ENCODE measurements at places on chromosomes 6 and 20.

GRCh38 chr6:138722425-138723371 lies 50.9 kb upstream of the CCDC28A start:
- DNase-seq, result no peak

DNA sequence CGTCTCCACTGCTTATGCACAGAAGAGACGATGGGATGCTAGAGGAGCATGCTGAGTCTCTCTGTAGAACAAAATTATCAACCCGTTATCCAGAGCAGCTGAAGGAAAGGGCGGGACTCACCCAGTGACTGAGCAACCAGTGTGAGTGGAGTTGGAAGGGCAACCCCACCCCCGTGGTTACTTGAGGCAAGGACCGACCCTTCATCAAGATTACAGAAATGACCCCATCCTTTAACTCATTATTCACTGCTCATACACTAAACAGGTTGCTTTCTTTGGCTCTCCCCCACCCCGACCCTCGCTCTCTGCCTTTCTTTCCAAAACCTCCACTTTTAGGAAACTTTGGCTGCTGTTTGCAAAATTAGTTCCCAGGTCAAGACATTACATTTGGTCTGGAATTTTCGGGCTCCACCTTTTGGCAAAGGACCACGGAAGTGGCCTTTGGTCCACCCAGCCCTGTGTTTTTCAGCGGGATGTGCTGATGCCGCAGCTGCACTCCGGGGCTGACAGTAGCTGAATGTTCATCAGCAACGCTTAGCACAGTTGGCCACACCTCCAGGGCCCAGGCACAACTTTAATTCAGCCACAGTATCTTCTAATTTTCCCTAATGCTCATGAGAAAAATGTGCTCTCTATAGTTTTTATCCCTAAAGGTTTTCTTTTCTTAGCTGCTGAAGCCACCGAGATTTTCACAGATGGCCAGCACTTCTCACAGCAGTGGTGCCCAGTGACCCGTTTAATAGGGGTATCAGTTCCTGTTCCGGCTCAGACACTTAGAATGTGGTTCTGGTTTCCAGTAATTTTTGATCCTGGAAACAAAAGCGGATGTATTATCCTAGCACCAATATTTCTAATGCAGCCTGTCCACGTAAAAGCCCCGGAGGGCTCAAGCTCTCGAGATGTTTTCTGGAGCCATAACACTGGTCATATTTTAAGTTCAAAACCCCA lies 103.6 kb upstream of the NXT1 start:
- DNase-seq, result no peak

- DNase-seq, result no peak
Measured at GRCh38 chr20:1341561-1342265, 12.8 kb upstream of the SDCBP2 start.

GRCh38 chr20:22815603-22816315 lies 219.4 kb upstream of the SSTR4 start:
- no peak for DNase-seq

GRCh38 chr6:4463236-4463635 lies 313.0 kb upstream of the CDYL start:
- no peak for DNase-seq

- DNase-seq, result peak; percentile 10
Measured at GRCh38 chr6:16286151-16286522, 47.8 kb downstream of the GMPR start.

DNA sequence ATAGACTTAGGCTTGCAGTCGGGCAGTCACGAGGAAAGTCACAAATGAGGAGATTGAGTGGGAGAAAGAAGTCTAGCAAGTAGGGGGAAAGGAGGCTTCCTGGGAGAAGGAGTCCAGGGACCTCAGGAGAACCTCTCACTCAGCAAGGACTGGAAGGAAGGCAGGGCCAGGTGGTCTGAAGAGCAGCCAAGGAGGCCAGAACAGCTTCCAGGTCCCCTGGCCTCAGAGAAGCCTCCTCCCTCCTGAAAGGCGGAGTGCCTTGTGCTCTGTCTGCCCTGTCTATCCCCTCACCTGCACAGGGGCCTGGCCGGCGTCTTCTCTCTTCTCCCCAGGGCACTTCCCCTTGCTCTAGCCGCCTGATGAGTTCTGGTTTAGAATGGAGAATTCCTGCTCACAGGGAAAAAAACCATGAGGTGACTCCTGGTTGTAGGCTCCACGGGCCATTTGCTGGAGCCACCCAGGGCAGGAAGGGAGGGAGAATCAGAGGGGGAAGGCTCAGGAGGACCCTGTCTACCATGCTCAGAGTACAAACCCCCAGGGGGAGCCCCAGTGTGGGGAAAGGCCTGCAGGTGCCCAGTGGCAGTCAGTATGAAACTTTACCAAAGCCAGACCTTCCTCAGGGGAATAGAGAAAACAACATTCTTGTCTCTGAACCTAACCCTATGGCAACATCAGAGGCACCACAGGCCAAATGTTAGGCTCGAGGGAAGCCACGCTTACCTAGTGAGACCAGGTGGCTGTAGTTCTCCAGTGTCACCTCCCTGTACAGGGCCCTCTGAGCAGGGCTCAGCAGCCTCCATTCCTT lies 11.2 kb downstream of the ZNF337 start:
- no peak for DNase-seq

- DNase-seq, result no peak
Measured at GRCh38 chr6:170051229-170052172, 239.4 kb downstream of the DLL1 start.

DNA sequence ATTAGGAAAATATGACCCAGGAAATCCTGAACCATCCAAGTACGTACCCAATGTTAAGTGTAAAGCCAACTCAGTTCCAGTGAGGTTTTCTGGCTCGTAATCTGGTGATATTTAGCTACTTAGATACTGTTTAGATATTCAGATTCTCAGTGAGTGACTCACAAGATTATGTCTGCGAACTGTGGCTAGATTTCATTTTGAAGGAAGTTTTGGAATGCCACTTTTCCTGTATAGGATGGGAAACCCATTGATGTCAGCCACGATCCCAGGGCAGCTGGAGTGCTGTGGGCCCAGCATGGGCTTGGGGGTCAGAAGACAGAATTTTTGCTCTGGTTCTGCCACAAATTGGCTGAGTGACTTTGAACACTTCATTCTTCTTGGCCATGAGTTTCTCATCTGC lies 76.3 kb downstream of the TMEM170B start:
- no peak for DNase-seq

DNA sequence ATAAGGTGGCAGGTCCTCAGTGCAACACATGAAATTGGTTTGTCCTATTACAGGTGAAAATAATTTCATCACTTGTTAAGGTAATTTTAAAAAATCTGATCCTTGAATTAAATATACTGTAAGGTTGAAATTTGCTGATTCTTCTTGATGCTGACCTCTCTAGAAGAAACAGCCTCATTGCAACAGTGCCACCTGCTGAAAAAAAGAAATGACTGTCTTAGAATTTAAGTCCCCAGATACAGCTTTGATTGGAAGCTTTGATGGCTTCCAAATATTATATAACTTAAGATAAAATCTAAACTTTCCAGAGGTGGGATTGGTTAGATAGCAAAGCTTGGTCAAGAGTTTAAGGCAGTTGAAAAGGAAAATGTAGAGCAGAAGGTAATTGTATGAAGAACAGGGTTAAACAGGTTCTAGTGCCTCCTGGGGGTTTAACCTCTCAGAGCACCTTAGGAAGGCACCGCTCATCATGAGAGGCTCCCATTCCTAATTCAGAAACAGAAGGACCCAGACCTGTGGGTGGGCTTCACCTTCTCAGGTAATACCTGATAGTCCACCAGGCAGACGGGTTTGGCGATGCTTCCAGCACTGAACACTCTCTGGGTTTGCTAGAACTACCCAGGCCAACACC lies 401.0 kb downstream of the PAX1 start:
- no peak for DNase-seq

DNA sequence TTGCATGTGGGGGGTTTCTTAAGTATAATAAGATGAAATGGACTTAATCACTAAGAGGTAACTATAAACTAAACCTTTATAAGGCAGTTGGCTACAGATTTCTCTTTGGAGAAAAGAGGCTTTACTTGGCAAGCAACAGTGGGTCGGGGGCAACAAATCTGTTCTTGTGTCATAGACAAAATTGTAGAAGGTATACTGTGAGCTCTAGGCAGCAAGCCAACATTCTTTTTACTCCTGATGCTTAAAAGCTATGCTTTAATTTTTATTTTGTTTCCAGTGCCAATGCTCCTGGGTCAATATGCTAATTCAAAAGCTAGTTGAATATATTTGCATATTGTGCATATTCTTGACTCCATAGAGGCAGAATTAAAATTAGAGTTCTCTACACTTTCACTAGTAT lies 495.4 kb downstream of the BTBD3 start:
- no peak for DNase-seq

- DNase-seq, result no peak
Measured at GRCh38 chr6:82761674-82762345, 303.8 kb downstream of the UBE3D start.

DNA sequence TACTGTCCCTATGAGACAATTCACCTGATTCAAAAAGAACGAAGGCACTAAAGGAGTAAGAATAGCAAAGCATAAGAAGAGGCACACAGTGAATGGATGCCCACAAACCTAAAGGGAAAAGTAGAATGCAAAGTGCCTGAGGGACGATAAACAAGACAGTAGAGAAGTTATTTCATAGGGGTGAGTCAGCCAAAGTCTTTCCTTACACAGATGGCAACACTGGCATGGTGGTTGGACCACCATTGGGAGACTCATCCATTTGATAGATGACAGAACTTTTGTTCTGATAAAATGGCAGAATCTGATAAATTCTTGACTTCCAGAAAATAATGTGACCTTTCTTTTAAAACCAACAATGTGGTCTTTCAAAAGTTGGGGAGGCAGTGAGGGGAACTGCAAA lies 148.1 kb upstream of the HDAC2 start:
- DNase-seq, result no peak

GRCh38 chr20:36498386-36499179 lies 42.7 kb upstream of the MYL9 start:
- DNase-seq, result no peak

DNA sequence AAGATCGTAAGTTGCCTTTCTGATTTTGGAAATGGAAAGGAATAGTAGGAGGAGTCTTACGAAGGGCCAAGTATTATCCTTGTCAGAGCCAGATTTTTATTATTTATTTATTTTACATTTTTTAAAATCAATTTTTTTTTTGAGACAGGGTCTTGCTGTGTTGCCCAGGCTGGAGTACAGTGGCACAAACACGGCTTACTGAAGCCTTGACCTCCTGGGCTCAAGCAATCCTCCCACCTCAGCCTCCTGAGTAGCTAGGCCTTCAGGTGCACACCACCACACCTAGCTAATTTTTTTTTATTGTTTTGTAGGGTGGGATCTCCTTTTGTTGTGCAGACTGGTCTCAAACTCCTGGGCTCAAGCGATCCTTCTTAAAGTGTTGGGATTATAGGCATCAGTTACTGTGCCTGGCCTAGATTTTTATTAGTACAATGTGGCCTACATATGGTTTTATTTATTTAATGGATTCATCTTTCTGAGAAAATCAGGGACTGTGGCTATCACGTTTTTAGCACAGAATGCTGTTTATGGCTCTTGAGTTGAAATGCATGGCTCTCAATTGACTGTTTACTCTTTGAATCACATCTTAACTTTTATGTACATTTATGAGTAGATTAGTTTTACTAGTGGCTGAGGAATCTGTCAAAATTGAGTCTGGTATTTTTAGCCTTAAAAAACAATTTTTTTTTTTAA lies 16.7 kb downstream of the CDC5L start:
- no peak for DNase-seq

DNA sequence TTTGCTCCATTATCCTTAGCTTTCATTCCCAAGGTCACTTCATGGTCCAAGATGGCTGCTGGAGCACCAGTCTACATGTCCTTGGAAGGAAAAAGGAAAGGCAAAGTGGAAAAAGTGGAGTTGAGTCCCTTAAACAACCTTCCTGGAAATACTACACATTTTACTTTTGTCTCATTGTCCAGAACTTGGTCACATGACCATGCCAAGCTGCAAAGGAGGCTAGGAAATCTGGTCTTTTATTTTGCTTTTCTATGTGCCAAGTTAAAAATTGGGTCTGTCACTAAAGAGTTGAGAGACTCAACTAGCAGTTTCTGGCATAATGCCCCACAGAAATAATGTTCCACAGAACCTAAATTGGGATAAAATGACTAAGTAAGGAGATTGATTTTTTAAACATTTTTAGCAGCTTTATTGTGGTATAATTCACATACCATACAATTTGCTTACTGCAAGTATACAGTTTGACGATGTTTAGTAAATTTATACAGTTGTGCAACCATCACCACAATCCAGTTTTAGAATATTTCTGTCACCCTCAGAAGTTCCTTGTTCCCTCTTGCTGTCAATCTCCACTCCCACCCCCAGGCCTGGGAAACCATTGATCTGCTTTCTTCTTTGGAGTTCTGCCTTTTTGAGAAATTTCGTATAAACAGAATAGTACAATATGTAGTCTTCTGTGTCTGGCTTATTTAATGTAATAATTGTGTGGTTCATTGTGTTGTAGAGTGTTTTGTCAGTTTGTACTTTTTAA lies 5.6 kb upstream of the CHD6 start:
- DNase-seq, result no peak

- no peak for DNase-seq
Measured at GRCh38 chr6:25192590-25193459, 86.3 kb upstream of the CARMIL1 start.

- no peak for DNase-seq
Measured at GRCh38 chr6:147449405-147450161, 58.9 kb upstream of the SAMD5 start.

DNA sequence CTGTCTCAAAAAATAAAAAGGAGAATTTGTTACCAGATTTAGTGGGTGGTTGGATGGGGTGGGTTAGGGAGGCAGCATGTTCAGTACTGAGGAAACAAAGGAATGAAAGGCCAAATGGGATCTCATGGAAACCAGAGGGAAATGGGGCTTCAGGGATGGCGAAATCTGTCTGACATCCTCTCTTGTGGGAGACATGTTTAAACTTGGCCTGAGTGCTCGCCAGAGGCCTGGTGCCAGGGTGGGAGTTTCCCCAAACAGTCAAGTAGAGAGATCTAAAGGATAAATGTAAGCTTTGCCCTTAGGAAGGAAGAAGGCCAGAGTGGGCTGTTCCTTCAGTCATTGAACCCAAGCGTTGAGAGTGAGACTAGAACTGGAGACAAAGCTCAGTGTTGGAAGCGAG lies 61.9 kb upstream of the AKIRIN2 start:
- no peak for DNase-seq

- no peak for DNase-seq
Measured at GRCh38 chr6:6534399-6534798, 54.1 kb upstream of the LY86 start.

- DNase-seq, result peak; percentile 52
Measured at GRCh38 chr20:37345339-37346235, at the start of gene SRC. Gene SRC, plus strand, starts transcription at chr20:37346140. Its CDS starts 38,014 bp downstream, at chr20:37384154.

DNA sequence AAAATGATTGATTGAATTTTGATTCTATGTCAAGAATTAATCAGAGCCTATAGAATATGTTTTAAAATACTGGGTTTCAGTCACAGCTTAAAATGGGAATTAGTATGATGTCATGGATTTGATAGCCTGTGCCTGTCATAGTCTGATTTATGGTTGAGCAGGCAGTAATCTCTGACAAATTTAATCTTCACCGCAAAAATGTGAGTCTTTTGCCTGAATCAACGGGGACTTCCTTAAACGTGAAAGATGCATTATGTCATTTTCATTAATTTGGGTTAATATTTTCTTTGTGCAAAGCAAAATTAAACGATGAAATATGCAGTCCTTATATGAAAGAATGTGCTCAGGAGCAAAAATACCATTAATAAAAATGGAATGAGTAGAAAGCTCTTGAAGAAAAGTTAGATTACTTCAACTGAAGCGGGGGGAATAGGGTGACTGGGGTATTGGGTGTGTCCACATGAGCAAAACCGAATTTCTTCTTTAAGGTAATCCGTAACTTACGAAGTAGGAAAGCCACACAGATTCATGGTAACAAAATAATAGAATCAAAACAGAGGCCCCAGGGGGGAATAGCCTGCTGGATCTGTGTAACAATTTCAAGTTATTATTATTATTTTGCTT lies 339.6 kb upstream of the NOX3 start:
- DNase-seq, result no peak

GRCh38 chr6:22470454-22471131 lies 98.8 kb upstream of the HDGFL1 start:
- no peak for DNase-seq

All from activated CD4-positive, alpha-beta T cell treated with anti-CD3 and anti-CD28 coated beads for 4 hours (primary cell).